ENCODE measurements at places on chromosomes 7 and 10.

DNA sequence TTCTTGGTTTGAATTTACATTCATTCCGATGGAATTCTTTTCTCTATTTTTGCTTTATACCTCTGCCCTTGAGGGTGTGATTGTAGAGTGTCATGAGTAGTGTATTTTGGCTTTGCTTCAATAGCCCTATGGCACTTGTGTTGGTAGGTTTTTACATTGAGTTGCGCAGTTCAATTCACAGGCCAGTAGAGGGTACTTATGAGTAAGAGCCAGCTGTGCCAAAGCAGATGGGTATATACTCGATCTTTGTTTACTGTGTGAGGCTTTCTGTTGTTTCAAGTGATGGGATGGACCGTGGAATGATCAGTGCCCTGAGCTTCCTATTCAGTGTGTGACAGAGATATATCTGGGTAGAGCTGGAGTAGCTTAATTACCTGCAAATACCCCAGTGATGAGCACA lies 4.3 kb upstream of the AKR1C3 start:
- no peak for DNase-seq

GRCh38 chr7:116871061-116871700 lies 8.8 kb downstream of the CAPZA2 start:
- no peak for DNase-seq

DNA sequence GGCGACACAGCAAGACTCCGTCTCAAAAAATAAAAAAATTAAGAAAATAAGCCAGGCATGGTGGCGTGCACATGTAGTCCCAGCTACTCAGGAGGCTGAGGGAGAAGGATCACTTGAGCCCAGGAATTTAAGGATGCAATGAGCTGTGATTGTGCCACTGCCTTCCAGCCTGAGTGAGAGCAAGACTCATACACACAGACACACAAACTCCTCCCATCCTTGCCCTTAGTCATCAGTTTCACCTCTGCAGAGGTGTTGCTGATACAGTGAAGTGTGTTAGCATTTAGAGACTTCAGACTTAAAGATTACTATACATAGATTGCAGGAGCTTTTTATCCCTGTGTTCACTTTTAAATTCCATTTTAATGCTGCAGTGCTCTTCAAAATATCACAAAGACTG lies 5.5 kb upstream of the H2AZ2 start:
- DNase-seq, result no peak

DNA sequence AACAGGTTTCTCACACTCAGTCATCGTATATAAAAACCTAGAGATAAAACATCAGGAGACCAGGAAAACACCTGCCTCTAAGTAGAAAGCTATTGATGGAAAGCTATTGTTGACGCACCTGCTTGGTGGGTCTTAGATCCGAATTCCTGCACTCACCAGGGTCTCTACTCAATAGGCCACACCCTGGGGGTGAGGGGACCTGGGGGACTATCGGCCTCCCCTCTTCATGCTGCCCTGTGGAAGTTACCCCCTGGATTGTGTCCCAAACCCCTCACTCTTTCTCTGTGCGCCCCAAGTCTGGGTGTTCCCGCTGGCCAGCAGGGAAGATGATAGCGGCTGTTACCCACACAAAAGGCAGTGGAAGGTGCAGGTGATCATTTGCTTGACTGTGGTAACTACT lies 313.0 kb downstream of the WDR37 start:
- DNase-seq, result no peak

DNA sequence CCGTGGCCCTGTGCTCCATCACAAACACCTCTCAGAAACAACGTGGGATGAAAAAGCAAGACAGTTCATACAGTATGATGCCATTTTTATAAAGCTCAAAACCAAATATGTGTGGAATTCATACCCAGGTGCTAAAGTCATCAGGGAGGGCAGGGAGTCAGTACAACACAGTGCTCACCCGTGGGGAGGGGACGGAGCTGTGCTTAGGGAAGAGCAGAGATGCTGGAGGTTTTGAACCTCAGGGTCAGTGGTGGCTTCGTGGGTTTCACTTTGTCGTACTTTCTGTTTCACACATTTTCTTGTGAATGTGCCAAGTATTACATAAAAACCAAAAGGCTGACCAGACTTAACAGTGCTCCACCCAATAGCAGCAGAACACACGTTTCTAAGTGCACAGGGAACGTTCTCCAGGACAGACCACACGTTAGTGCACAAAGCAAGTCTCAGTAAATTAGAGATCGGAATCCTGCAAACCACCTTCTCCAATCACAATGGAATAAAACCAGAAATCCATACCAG lies 21.2 kb downstream of the ZMIZ2 start:
- DNase-seq, result peak; percentile 73

GRCh38 chr10:75234017-75234682 lies 1.6 kb downstream of the COMTD1 start:
- peak; percentile 71 for DNase-seq

DNA sequence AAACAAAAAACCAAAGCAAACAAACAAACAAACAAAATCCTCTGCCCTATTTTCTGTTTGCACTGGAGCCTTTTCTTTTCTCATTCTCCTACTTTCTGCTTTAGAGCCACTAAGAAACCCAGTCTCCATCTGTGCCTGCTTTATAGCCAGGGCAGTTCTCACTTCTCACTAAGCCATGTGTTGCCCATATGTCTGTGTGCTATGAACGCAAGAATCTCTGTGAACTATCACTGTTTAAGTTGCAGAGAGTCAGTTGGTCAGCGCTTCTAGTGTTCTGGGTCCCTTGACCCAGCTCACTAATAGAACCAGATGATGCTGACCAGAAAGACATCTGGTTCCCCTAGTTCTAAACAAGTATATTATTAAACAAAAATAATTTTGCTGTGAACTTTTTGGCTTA lies 81.4 kb downstream of the FAM185A start:
- no peak for DNase-seq

DNA sequence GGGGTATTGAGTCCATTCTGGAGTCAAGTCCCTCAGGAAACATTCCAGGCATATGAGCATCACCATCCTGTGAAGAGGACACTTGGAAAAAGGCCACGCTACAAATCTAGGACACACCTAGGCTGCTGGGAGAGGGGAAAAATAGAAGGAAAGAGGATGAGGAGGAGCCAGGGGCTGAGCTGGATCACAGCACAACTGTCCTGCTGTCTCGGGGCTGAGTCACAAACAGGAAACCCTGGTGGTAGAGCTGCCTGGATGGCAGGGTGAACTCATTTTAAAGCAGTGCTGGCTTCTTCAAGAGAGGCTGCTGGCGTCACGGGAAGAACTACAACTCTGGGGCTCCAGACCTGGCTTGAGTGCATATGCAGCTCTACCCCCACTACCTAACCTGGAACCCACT lies 151.5 kb downstream of the RNF216 start:
- DNase-seq, result peak; percentile 38

GRCh38 chr7:128318691-128319090 lies 25.0 kb downstream of the RBM28 start:
- DNase-seq, result no peak

DNA sequence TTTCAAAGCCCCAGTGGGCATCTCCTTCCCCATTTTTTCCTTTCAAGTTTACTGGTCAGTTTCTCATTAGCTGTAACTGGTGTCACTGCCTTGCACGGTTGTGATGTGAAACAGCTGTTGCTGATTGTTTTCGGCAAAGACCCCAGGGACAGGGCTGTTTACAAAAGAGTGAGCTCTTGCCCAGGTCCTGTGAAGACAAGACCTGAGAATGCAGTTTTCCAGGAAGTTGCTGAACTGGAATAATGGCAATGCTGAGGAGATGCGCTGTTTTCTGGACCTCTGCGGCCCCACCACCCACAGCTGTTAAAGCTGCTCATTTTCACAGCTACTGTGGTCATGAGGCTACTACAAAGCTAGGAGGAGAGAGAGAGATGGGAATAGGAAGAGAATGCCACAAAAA lies 116.6 kb upstream of the RSU1 start:
- no peak for DNase-seq

DNA sequence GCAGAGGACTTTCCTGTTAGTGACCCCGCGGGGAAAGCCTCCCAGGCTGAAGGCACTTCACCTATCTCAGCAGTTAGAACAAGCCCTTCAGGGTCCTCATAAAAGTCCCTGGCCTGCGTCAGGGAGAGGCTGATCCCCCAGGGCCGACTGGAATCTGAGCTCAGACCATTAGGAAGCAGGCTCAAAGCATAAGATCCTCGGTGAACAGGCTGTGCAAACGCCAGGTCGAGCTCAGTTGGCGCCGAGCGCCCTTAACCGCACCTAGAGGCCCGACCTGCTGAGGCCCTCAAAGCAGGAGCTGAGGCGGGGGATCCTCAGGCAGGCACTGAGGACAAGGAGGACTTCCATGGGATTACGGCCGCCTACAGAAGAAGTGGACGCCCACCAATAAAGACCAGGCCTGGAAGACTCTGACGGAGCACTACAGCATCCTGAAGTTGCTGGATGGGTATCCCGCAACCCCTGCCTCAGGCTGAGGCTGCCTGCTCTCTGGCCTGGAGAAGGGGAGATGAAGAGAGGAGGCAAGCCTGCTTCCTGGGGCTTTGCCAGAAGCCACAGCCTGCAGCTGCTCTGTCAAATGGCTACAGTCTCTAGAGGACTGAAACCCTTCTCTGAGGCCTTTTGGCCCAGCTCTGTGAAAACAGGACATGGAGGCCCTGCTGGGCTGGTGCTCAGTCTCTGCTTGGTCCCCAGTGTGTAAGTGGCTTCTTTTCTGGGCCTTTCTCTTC lies 29.9 kb downstream of the LIPJ start:
- no peak for DNase-seq

- no peak for DNase-seq
Measured at GRCh38 chr10:96719200-96719599, 1.1 kb downstream of the PIK3AP1 start.

DNA sequence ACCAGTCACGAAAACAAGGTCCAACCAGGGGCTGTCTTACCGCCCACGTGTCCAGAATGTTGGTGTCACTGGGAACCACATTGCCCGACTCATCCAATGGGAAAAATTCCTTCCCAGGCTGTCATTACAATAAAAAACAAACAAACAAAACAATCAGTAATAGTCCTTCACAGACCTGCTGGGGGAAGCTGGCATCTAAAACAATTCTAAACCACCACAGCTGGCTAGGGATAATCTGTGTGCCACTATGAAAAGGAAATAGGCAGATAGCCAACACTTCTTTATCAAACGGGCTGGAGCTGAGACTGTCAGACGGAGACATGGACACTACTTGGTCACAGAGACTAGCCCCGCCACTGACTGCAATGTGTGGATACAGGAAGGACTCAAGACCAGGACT lies 9.2 kb downstream of the AKR1B1 start:
- no peak for DNase-seq

GRCh38 chr7:80876894-80877414 lies 41.9 kb downstream of the SEMA3C start:
- DNase-seq, result peak; percentile 43

GRCh38 chr10:114758331-114758730 lies 63.2 kb upstream of the FHIP2A start:
- DNase-seq, result peak; percentile 13

DNA sequence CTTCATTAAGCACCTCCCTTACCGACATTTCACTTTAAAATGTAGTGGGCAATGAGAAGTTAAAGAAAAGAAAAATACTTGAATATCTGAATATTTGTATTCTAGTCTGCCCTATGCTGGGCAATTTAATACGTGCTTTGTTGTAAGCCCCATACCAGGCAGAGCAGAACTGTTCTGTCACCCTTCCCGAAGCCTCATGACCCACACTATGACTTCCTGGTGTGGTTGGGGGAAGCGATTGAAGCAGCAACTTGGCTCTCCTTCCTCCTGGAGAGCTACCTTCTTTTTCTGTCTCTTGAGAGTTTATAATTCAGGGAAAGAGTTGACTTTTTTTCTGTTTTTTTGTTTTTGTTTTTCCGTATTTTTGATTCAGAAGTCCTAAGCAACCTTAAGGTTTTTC lies 243.7 kb downstream of the INHBA start:
- DNase-seq, result no peak

DNA sequence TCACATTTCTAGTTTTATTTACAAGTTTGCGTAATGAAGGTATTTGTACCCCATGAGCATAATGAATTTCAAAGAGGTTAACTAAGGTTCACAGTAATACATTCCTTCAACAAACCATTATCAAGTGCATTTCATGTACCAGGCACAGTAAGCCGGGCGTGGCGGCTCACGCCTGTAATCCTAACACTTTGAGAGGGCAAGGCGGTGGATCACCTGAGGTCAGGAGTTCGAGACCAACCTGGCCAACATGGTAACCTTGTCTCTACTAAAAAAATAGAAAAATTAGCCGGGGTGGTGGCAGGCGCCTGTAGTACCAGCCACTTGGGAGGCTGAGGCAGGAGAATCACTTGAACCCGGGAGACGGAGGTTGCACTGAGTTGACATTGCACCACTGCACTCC lies 4.3 kb upstream of the EIF3A start:
- DNase-seq, result no peak

DNA sequence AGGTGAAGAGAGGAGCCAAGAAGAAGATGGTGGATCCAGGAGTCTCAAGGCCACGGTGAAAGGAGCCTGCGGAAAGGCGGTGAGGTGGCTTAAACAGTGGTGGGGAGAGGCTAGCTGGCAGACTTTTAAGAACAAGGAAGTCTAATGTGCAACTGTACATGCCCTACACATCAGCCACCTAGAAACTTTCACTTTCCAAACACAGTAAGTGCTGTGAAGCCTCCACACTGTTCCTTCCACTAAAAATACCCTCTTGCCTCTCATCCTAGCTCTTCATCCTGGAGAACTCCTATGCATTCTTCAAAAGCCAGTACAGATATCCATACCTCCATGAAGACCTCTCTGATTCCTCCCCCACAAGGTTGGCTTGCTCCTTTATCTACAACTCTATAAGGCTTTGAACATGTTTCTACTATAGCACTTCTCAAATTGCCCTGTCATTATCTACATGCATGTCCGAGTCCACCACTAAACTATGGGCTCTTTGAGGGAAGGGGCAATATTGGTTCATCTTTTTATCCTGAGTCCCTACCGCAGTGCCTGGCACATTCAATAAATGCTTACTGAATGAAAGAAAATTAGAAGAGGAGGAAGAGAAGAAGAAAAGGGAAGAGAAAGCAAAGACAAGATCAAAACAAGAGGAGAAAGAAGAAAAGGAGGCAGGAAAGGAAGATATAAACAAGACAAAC lies 54.2 kb downstream of the DNAJC12 start:
- no peak for DNase-seq

DNA sequence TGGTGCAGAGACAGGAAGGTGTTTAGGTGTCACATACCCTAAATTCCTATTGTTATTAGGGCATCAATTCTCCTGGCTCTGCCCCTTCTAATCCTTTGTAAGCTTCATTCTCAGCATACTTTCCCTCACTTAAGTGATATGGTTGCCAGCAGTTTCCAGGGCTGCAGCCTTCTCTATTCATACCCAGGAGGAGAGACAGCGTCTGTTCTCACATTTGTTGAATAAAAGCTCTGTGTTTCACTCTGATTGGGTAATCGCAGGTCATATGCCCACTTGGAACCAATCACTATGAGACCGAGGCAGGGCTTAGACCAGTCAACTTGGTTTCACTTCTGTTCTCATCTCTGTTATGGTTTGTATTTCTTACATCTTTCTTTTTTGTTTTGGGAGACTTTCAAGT lies 109.6 kb upstream of the MTPN start:
- DNase-seq, result peak; percentile 94

- DNase-seq, result peak; percentile 83
Measured at GRCh38 chr10:129707406-129708388, 240.7 kb downstream of the MGMT start.

- DNase-seq, result no peak
Measured at GRCh38 chr7:115603416-115603815, 427.1 kb downstream of the TFEC start.

GRCh38 chr10:6936931-6937330 lies 356.9 kb upstream of the PRKCQ start:
- no peak for DNase-seq

GRCh38 chr7:67306331-67306730 lies 309.7 kb downstream of the TYW1 start:
- DNase-seq, result no peak

GRCh38 chr7:39614299-39614698 lies 9.1 kb upstream of the RALA start:
- DNase-seq, result no peak

GRCh38 chr10:75616874-75617478 lies 185.6 kb downstream of the LRMDA start:
- no peak for DNase-seq

Measured in fibroblast of the aortic adventitia (primary cell).